Right atrium auricular region (tissue), 2 donors: ENCODE measurements at places on chromosomes 7 and 10. TPM values are rescaled to one million over a fixed set of nuclear protein-coding genes. Genes with fewer than 3 reads are reported as not detected.

- no peak for DNase-seq
Observed at GRCh38 chr7:133233142-133233541, 19.7 kb upstream of the EXOC4 start.

TUBB8 gene
- total RNA-seq = not detected

DNA sequence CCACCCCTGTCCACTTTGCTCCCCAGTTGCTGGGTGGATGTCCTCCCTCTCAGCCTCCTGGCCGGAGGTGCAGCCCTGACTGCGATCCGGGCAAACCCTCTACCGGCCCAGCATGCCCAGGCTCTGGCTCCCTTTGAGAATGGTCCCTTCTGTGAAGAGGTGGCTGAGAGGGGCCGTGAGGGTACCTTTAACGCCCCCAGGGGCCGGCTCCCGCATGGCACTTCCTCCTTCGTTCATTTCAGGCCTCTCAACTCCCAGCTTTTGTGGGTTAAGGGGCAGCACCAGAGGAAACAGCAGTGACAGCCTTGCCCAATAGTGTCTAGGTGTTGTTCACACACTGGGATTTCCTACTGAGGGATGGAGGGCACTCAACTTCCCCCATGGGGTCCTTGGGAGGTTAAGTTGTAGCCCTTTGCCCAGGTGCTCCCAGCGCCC, 33.2 kb upstream of the HABP2 start:
- DNase-seq = no peak

- no peak for DNase-seq
Observed at GRCh38 chr10:14185316-14186045, 145.2 kb downstream of the FRMD4A start.

DNA sequence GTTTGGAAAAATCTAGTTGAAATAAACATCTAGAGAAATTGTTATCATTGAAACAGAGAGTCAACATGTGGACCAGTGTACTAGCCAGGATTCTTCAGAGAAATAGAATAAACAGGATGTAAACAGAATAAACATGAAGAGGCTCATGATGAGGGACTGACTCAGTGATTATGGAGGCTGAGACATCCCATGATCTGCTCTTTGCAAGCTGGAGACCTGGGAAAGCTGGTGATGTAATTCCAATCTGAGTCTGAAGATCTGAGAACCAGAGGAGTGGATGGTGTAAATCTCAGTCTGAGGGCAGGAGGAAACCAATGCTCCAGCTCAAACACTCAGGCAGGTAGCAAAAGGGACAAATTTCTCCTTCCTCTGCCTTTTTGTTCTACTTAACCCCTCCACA, 62.9 kb upstream of the FAM180A start:
- DNase-seq = no peak

DNA sequence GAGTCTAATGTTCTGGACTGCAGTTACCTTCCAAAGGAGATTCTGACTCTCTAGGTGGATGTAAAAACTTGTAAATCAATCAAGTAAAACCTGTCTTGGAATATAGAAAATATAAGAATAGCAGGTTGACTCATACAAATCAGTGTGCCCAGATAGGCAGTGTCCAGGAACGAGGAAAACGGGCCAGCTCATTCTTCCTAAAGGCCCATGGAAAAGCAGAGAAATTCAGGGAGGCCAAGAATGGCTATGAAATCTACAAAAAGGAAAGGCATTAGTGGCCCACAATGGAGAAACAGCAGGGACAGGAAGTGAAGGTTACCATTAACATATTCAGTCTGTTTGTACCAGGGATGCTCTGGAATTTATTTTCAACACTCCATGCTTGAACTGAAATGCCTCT, 14.9 kb downstream of the GLI3 start:
- no peak for DNase-seq

GRCh38 chr7:44707558-44708230, 41.0 kb upstream of the ZMIZ2 start:
- DNase-seq = no peak

DGKI gene
- 4.4 TPM for total RNA-seq

ABCA13 gene
- not detected for total RNA-seq

ACADSB gene
- total RNA-seq = 17.7 TPM

GRCh38 chr7:29684787-29685650, 121.3 kb upstream of the WIPF3 start:
- DNase-seq = peak; percentile 73

SLC29A4 gene
- total RNA-seq = 4.3 TPM

GRCh38 chr7:47531584-47532492, 50.1 kb downstream of the TNS3 start:
- DNase-seq = no peak

GRCh38 chr10:71975087-71975870, 11.1 kb downstream of the CHST3 start:
- DNase-seq = no peak

DNA sequence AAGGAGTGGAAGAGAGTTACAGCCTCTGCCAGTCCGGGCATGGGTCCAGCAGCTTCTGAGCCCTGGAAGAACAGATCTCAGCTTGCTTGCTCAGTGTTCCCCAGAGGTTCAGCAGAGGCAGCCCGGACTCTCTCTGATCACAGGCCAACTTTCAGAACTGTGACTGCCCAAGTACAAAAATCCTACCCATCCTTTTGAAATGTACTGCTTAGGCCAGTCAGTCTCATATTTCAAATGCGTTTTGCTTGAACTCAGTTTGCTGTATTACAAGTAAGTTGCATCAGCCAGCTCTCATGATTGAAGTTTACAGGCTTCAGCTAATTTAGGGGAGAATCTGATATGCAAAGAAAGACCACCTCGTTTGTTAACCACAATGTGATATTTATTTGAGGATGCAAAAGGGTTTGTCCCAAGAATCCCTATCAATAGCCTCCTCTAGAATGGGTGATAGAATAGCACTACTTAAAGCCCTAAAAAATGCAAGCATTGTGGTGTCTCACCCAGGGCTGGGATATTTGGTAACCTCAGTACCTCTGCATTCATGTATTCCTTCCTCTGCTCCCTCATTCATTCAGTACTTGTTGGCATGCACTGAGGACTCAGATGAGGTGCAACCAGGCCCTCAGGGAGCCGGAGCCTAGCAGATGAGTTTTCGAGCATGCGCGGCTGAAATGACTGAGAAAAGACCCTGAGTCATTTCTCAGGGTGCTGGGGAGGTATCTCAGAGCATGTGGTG, 7.0 kb downstream of the AIMP2 start:
- peak; percentile 68 for DNase-seq

DNA sequence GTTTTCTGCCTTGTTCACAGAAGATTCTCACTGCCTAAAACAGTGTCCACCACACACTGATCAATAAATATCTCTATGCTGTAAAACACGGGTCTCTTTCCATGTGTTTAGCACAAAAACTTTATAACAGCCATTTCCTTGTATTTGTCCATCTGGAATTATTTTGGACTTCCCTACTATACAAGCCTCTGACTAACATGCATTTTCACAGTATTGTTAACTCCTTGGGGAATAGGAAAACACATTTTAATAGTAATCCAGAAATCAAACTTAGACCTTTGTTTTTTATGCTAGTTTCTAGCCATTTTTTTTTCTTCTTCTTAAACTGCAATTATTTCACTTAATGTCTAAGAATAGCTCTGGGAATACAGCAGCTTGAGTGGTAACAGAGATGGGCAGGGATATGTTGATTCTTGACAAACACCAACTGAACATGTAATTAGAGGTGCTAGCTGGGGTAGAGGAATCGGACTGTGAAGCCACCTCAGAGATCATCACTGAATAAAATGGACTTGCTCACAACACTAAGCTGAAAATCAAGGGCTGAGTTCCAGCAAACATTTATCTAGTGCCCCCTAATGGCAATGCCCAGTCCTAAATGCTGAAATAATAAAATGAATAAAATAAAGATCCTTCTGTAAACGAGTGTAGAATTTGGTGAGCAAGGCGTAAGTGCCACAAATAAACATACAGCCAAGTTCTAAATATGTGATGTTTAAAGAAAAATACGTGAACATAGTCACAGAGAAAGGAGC, 593.1 kb downstream of the SORCS1 start:
- no peak for DNase-seq

DNA sequence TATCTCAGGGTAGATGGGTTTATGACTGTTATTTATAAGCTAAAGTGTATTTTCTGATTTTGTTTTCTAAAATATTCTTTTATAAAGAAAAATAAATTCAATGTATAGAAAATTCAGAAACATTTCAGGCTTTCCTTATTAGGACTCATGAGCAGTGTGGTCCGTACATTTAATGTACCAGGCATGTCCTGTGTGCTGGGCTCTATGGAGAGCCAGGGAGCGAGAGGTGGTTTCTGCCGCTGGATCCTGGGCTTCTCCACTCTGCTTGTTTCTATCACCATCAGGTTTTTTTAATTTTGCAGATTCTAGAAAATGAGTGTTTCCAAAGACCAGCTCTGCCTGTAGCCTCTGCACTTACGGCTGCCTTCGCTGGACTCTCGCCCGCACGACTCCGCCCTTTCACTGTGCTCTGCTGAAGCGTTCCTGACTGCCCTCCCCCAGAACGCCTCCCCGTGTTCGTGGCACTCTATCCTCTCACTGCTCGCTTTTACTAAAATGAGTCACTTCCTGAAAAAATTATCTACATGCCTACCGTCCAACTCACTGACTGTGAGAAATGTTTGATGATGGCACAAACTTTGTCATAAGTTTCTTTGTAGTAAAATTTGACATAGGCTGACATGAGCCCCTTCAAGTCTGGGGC, 188.5 kb downstream of the ZMYND11 start:
- peak; percentile 80 for DNase-seq

GHRHR gene
- not detected for total RNA-seq

GRCh38 chr7:71021131-71021530, 110.8 kb upstream of the GALNT17 start:
- no peak for DNase-seq

DYNC1I1 gene
- total RNA-seq = 41.3 TPM

DNA sequence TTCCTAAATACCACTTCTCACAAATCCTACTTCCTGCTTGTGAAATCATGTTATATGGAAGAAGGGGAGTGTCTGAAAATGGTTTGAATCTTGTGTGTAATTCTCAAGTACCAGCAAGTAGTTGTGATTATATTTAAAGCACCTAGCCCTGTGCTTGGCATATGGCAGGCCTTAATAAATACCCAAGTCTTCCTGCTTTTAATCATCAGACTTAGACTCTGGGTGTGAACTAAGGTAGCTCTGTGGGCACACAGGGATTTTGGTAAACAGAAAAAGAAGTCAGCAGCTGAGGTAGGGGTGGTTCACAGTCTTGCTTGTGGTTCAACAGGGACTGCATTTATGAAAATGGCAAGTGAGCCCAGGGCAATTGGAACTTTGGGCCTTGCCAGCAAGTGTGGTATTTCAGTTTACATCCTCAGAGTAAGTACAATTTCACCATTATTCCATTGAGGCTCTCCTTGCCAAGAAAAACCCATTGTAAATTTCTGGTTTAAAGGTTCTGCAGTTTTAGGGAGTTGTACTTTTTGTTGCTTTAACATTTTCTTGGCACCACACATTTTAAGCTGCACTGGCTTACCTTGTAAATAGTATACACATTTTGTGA, 215.5 kb downstream of the AUTS2 start:
- DNase-seq = no peak

DNA sequence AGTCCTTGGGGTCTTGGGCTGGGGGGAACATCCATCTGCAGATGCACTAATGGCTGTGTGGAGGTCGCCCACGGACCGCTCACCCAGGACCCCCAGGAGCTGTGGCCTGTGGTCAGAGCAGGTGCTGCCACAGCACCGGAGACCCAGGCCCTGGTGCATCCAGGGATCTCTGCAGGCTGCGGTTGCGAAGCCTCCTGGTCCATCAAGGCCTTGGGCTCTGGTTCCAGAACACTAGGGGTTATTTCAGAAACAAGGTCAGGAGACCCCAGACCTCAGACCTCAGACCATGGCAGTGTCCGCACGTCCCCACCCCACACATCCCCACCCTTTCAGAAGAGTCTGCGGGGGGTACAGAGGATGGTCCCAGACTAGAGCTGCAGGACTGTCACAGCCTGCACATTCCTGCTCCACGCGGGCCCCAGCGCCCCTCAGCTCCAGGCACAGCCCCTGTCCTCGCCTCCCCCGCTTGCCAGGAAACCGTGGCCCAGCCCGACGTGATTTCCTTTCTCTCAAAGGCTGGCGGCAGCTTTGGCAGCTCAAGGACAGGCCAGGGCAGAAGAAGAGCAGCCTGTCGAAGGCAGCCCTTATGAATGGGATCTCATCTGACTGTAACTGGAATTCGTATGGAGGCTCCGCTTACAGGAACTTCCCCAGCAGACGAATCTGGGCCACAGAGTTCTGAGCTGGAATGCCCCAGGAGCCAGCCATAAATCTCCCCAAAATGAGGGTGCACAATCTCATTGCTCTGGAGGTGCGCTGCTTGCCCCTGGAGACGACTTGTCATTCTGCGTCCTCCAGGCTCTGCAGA, 136.2 kb upstream of the RET start:
- DNase-seq = peak; percentile 36

GRCh38 chr7:144027070-144027469, 21.7 kb upstream of the OR2A5 start:
- DNase-seq = no peak

DNA sequence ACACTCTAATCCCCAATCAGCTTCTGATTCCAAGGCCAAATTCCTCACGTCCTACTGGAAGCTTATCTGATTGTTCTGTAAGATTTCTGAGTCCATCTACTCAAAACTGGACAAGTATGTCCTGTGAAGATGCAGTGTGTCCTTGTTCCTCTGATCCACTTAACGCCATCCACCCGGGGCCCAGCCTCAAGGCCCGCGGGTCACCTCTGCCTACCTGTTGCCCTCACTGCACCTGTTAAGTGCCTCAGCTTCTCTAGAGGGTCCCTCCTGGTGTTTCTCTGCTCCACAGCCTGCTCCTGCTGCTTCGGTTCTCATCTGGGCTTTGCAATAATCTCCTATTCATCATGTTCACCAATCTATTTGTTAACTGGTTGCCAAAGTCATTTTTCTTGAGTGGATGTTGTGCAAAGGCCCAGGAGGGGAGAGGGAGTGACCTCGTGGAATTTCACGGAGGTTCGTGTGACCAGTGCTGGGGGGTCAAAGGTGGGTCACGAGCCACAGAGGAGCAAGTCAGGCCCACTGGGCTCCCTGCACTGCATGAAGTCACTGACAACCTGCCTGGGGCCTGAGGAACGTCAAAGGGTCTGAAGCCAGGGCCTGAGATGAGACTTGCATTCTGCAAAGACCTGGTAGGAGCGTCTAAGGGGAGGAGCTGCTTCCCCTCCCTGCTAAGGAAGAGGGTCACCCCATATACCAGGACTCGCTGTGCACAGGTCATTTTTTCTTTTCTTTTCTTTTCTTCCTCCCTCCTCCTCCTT, 338.1 kb downstream of the WDR37 start:
- DNase-seq = peak; percentile 23
